ENCODE measurements at places on chromosomes 3 and 15. TPM values are rescaled to one million over a fixed set of nuclear protein-coding genes. Genes with fewer than 3 reads are reported as not detected.

NANOGP8 gene
- total RNA-seq, result not detected

LNP1 gene
- 4.2 TPM for total RNA-seq

POC1A gene
- 2.6 TPM for total RNA-seq

MELTF gene
- 7.9 TPM for total RNA-seq

ALPK3 gene
- total RNA-seq, result 0.57 TPM

GREM1 gene
- total RNA-seq, result 264 TPM

ISLR gene
- total RNA-seq, result 25.8 TPM

Data from placental pericyte (primary cell).